Activated CD4-positive, alpha-beta T cell treated with anti-CD3 and anti-CD28 coated beads, Interleukin-2, amount 50 U/mL, for 24 hours (primary cell): ENCODE measurements at places on chromosomes 2 and 18.

- no peak for DNase-seq
Measured at GRCh38 chr2:183260527-183260926, 136.3 kb downstream of the NUP35 start.

DNA sequence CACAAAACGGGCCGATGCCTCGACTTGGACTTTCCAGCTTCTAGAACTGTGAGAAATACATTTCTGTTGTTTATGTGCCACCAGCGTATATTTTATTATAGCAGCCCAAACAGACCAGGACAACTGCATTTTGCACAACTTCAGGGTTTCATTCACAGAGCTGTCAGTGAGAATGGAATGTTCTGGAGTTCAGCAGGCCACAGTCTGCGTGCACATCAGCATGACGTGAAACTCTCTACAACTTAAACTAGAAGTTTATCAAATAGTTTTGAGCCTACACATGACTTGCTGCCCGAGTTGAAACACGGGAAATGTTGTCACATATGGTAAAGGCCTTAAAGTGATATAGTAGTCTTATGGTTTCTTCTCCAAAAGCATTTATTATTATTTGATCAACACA lies 3.9 kb upstream of the TRIB2 start:
- DNase-seq = no peak

DNA sequence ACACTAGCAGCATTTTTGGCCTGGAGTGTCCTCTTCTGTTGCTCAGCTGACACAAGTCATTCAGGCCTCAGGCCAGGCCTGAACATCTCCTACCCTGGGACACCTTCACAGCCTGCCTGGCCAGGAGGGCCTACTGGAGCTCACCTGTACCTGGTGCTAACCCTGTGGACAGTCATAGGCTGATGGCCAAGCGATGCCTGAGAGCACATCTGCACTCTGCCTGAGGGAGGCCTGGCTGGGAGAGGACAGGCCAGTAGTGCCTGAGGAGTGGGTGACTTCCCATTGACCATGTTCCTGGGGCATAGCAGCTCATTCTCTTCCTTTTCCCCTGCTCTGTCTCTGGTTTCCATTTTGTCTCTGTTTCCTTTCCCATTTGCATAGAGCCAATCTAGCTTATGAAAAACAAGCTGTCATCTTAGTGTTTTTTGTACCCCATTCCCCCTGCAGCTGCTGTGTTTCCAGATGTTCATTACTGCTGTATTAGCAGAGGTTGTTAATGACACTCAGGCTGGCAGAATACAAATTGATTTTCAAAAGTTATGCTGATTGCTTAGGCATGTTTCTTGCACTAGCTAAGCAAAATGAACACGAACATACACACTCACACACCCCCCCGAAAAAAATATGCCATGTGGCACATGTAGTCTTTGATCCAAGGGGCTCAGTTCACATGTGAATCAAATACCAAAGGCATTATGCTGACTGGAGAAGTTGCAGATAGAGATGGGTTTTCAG lies 149.7 kb upstream of the HS6ST1 start:
- no peak for DNase-seq

GRCh38 chr18:7855671-7856070 lies 288.6 kb downstream of the PTPRM start:
- no peak for DNase-seq

- DNase-seq = no peak
Measured at GRCh38 chr2:186584053-186584452, 5.8 kb upstream of the ITGAV start.
